ENCODE measurements at places on chromosomes 12 and 14.

GRCh38 chr14:102952276-102952675 is 29.8 kb downstream of the AMN start:
- DNase-seq = no peak

GRCh38 chr14:104602315-104602932 is 2.1 kb downstream of the TMEM179 start:
- no peak for DNase-seq

DNA sequence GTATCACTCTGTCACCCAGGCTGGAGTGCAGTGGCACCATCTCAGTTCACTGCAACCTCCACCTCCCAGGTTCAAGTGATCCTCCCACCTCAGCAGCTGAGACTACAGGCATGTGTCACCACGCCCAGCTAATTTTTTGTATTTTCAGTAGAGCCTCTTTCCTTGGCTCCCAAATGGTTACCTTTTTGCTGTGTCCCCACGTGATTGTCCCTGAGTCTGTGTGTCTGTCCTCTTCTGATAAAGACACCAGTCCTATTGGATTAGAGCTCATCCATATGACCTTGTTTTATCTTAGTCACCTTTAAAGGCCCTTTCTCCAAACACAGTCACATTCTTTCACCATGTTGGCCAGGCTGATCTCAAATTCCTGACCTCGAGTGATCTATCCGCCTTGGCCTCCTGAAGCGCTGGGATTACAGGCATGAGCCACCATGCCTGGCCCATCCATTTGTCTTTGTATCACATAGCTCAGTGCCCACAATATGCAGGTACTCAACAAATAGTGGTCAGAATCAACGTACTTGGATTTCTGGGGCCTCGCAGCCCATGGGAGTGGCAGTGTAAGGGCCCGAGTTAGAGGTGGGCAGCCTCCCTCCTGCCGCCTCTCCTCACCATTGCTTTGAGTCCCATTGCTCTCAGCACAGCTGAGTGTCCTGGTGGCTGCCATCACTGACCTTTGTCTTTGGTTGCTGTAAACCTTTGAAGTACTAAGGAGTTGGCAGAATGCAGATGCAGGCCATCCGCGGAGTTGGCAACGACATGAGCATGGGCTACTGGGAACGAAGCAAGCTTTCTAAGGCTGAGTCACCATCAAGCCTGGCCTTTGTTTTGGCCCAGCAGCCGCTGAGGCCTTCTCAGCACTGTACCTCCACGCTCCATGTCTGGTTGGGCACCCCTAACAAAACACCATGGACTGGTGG is 9.3 kb downstream of the TPCN1 start:
- DNase-seq = no peak

- no peak for DNase-seq
These were observed 245.7 kb downstream of the FUT8 start for GRCh38 chr14:65658202-65658601.

- DNase-seq = no peak
These were observed 32.1 kb downstream of the GALNT16 start for GRCh38 chr14:69291891-69292561.

DNA sequence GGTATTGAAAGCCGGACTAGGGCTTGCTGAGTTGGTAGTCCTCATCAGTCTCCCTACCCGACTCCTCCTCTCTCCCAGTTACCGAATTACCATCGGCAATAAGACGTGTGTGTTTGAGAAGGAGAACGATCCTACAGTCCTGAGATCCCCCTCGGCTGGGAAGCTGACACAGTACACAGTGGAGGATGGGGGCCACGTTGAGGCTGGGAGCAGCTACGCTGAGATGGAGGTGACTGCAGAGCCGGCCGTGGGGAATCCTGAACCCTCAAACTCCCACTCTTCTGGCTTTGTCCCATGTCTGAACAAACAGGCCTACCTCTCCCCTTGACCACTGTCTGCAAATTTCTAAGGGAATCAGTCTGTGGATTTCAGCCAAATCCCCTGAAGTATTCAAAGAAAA is 82.9 kb downstream of the ACACB start:
- no peak for DNase-seq

GRCh38 chr14:56334458-56334857 is 216.2 kb downstream of the PELI2 start:
- no peak for DNase-seq

GRCh38 chr14:30443368-30444007 is 115.5 kb upstream of the G2E3 start:
- no peak for DNase-seq

DNA sequence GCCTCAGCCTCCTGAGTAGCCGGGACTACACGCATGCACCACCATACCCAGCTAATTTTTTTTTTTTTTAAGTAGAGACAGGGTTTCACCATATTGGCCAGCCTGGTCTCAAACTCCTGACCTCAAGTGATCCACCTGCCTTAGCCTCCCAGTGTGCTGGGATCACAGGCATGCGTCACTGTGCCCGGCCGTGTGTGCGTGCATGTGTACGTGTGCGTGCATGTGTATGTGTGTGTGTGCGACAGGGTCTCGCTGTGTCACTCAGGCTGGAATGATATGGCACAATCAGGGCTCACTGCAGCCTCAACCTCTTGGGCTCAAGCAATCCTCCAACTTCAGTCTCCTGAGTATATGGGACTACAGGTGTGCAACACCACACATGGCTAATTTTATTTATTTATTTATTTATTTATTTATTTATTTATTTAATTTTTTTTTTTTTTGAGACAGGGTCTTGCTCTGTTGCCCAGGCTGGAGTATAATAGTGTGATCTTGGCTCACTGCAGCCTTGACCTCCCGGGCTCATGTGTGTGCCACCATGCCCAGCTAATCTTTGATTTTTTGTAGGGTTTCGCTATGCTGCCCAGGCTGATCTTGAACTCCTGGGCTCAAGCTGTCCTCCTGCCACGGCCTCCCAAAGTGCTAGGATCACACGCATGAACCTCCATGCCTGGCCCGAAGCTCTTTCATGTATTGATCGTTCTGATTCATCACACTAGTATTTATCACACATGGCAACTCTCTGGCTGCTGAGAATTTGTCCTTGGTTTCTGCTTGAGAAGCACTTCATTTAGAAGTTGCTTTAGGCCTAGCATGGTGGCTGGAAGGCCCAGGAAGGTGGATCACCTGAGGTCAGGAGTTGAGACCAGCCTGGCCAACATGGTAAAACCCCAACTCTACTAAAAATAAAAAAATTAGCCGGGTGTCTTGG is 35.9 kb upstream of the CLIP1 start:
- DNase-seq = peak; percentile 24

DNA sequence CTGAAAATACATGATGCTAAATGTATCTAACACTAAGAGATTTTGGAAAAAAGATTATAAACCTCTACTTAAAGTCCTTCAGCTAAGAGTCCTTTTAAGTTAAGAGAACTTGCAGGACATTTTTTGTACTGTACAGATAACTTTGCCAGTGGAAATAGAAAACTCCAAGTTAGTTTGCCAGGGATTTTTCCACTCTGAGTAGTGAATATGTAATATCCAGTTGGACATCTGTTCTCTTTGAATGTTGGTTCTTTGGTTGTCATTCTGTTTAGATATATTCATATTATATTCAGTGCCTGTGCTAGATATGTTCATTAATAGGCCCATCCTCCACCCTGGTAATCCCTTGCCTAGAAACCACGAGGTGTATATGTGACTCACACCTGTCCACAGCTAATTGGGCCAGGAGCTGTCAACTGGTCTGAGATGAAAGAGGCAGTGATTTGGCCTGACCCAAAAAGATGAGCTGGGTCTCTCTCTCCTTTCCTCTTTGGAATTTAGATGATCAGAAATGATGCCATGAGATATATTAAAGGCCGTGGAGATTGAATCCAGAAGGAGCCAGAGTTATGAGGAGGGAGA is 261.0 kb upstream of the LRIG3 start:
- no peak for DNase-seq

- DNase-seq = no peak
These were observed 11.5 kb downstream of the CBLN3 start for GRCh38 chr14:24417832-24418491.

- no peak for DNase-seq
These were observed 72.4 kb downstream of the ATP2B1 start for GRCh38 chr12:89636052-89636775.

GRCh38 chr12:70543444-70543843 is 93.8 kb downstream of the PTPRB start:
- DNase-seq = no peak

GRCh38 chr14:47509957-47510356 is 165.4 kb downstream of the MDGA2 start:
- DNase-seq = no peak

- no peak for DNase-seq
These were observed 19.8 kb upstream of the DHRS7 start for GRCh38 chr14:60184905-60185555.

- no peak for DNase-seq
These were observed 313.0 kb downstream of the NAV3 start for GRCh38 chr12:78143717-78144116.

GRCh38 chr14:100178691-100179090 is 19.2 kb upstream of the DEGS2 start:
- DNase-seq = no peak

GRCh38 chr14:30883508-30884294 is 9.3 kb downstream of the COCH start:
- no peak for DNase-seq

- no peak for DNase-seq
These were observed 338.0 kb upstream of the FKBP4 start for GRCh38 chr12:2456813-2457186.

GRCh38 chr12:53218551-53219291 is 11.7 kb upstream of the ITGB7 start:
- DNase-seq = no peak

GRCh38 chr12:131583090-131583712 is 127.7 kb upstream of the SFSWAP start:
- no peak for DNase-seq

DNA sequence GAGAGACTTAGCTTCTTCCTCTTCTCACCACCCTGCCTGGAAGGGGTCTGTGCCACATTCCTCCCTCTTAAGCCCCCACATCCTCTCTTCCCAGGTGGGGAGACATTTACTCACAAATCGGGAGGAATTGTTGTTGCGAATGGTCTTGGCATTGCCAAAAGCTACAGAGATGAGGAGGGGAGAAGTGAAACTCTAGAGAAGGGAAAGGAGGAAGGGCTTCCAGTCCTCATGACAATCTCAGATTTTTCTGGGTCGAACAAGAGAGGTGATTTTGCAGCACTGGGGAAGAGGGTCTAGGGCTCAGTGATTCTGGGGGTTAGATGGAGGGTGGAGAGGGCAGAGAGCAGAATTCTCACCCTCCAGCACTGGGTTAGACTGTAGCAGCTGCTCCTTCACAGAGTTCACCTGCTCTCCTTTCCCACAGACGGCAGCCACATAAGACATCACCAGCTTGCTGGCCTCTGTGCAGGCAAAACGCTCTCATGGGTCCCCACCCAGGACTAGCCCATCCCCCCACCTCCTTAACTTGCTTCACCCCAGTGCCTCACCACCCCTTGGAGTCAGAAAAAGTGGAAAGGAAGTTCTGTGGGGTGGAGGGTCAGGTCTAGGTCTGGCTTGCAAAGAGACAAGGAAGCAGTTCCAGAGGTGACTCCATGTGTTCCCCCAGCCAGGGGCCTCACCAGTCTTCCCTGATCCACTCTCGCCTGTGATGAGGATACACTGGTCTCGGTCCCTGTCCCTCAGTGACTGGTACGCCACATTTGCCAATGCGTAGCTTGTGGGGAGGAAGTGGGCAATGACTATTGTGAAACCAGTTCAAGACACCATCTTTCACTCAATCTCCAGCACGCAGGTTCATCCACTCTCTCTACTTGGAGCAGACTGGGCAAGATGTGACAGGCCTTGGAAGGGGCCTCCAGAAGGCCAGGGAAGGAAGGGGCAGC is 2.7 kb downstream of the MYO1A start:
- DNase-seq = no peak

- DNase-seq = no peak
These were observed 65.9 kb upstream of the JDP2 start for GRCh38 chr14:75361751-75362433.

- no peak for DNase-seq
These were observed 23.6 kb upstream of the FAM181A start for GRCh38 chr14:93903342-93904184.

DNA sequence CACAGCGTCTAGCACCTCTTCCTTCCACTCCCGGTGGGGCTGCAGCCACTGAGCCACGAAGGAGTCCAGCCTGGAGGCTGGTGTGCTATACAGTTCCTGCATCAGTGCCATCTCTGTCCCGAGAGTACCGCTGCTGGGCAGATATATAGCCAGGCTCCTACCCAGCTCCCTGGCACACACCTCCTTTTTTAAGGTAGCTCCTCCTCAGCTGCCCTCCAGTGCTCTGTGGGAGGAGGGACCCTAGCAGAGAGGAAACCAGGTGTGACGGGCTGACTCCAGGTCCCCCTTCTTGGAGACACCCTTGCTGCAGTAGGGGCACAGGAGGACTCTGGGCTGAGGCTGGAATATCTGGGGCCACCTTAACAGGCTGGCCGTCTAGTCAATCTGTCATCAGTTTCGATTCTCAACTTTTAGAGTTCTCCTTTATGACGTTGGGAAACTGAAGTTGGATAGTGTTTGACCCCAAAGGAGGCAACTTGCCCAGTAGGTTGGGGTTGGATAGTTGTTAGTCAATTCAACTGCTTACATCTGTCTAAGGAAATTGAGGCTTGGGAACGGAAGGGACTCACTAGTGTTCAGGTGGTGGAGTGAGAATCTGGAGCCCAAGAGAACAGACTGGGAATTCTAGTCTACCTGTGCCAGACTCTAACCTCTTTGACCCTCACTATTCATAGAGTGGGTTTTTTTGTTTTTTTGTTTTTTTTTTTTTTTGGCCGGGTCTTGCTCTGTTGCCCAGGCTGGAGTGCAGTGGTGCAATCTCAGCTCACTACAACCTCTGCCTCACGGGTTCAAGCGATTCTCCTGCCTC is at the start of gene OASL:
Gene OASL (minus strand): TSS at position 386 of the 808 bp plus-strand sequence. CDS start 275 bp downstream, at position 111.
- DNase-seq = no peak

GRCh38 chr14:85508863-85509262 is 21.1 kb upstream of the FLRT2 start:
- DNase-seq = no peak

DNA sequence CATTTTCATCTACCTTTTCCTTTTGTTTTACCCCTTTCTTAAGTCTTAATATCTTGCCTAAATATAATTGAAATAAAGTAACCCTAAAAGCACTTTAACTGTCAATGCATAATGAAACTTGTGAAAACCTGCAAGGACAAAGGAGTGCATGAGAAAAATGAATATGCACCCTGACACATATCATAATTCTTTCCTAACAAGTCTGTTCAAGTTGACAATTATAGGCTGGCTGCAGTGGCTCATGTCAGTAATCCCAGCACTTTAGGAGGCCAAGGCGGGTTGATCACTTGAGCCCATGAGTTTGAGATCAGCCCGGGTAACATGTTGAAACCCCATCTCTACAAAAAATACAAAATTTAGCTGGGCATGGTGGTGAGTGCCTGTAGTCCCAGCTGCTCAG is 65.4 kb downstream of the FGD6 start:
- DNase-seq = no peak

DNA sequence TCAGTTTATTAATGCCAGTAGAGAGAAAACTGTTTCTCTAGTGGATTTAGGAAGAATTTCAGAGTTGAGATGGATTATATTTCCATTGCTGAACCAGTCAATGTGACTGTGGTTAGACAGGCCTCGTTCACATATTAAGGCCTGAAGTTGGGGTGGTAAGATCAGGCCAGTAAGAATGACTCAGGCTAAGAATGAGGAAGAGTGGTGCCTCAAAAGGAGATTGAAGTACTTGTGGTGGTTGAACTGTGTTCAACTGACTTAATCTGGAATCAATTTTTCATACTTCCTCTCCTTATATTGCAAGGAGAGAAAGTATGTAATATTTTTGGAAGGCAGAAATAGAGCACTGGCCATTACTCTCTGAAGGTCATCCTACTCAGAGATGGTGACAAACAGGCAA is 37.8 kb upstream of the ATF7IP start:
- DNase-seq = no peak
